ENCODE measurements at places on chromosomes 1 and 21.
A peak's percentile ranks its signal among the peaks of the same experiment; 100 is the strongest.

DNA sequence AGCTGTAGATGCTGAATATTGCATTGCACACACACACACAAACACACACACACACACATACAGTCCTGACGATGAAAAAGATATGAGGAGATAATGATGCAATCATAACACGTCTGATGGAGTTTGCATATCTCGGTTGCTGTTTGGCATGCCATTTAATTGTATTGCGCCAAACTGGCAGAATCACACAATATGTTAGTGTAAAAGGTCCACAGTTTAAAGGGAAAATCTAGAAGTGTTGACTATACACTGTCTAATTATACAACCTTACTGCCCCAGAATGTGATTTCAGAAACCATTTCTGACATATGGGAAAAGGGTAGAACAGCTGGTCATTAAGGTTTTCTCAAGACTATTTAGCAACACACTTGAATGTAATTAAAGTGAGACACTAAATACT, 123.7 kb upstream of the PROX1 start:
- no peak for DNase-seq

DNA sequence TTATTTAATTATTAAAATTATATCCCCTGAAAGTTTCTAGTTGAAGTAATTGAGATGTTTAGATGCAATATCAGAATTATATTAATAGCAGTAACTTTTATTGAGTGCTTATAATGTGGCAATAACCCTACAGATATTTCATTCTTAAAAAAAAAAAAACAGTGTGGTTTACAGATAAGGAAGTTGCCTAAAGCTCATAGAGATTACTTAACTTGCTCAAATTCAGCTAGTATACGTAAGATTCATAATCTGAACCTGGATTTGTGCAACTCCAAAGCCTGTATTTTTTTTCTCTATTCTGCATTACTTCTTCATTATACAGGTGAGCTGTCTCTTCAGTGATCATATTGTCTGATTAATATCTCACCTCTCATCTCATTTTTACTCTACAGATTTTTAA, 156.0 kb upstream of the PTBP2 start:
- no peak for DNase-seq

GRCh38 chr1:45974541-45975269, 157.7 kb downstream of the PIK3R3 start:
- DNase-seq: no peak

- no peak for DNase-seq
Observed at GRCh38 chr1:89487972-89488371, 36.7 kb upstream of the LRRC8B start.

DNA sequence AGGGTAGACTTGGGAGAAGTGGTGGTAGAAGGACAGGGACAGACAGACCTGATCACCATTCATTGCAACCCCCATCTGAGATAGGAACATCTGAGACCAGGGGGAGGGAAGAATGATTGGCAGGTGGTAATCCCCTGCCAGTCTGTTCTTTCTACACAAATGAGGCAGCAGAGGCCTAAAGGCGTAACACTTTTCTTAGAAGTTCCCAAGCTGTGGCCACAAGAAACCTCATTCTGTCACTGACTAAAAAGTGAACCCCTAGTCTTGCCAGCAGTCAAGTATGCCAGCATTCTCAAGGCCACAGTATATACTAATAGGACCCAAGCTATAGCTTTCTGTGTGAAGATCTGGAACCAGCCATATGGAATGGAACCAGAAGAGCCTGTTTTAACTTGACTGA, 638.0 kb downstream of the KCNT2 start:
- no peak for DNase-seq

DNA sequence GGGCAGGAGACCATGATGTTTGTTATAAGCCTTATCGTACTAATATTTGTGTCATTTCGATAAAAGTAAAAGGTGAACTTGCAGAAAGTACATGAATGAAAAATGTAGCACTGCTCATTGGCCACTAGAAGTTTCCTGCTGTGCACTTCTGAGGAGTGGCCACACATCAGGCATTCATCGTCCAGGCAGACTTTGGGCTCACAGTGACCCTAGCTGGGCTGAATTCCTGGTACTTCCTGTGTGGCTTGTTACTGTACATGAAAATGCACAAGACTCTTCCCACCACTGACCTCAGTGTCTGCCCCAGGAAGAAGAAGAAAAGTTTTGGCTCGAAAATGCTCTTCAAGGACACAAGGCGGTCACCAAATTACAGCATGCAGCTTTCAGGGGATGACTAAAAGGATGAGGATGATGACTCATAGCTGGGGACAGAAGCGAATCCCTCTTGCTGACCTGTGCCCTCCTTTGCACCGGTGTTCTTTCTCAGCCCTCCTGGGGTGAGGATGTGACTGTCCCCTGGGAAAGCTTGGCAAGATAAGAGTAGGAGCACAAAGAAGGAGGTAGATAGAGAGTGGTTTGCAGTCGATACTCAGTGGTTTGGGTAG, 252.4 kb upstream of the KAZN start:
- DNase-seq: peak; percentile 21

GRCh38 chr1:184156521-184157393, 105.2 kb downstream of the TSEN15 start:
- DNase-seq: no peak

- no peak for DNase-seq
Observed at GRCh38 chr1:35560256-35561225, 2.9 kb downstream of the NCDN start.

GRCh38 chr1:17125756-17126237, 6.5 kb upstream of the PADI2 start:
- DNase-seq: peak; percentile 81

DNA sequence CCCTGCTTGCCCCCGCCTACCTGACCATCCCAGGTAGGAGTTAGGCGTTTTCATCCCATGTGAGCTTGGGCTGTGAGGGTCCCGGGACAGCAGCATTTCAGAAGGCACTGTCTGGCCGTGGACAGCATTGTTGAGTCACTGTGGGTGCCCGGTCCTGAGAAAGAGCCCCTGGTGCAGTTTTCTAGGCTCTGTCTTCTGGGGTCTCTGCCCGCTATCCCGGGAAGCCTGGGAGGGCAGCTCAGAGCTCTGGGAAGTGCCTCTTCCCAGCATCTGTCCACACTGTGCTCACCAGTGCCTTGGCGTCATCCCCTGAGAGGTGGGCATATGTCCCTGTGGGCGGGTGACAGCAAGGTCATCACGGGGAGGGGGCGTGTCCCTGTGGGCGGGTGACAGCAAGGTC, 11.4 kb upstream of the ZNF669 start:
- DNase-seq: no peak

- DNase-seq: no peak
Observed at GRCh38 chr1:62288224-62288623, 31.0 kb downstream of the KANK4 start.

GRCh38 chr1:115874497-115874896, 33.6 kb upstream of the NHLH2 start:
- no peak for DNase-seq

DNA sequence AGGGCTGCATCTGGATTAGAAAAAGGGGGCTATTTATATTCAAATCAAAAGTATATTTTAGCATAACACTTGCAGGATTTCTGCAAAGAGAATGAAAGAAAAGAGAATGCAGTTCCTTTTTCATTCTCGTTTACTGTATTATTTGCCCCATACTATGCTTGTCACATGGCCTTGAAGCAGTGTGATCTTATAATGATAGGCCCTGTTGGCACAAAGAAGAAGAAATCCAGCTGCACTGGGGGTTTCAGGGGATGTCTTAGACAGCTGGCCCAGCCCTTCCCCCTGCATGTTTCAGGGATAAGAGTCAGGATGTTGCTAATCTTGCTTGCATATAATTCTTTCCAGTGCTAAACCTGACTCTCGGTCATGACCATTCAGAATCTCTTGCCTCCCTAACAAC, 369.5 kb downstream of the SEC16B start:
- no peak for DNase-seq

DNA sequence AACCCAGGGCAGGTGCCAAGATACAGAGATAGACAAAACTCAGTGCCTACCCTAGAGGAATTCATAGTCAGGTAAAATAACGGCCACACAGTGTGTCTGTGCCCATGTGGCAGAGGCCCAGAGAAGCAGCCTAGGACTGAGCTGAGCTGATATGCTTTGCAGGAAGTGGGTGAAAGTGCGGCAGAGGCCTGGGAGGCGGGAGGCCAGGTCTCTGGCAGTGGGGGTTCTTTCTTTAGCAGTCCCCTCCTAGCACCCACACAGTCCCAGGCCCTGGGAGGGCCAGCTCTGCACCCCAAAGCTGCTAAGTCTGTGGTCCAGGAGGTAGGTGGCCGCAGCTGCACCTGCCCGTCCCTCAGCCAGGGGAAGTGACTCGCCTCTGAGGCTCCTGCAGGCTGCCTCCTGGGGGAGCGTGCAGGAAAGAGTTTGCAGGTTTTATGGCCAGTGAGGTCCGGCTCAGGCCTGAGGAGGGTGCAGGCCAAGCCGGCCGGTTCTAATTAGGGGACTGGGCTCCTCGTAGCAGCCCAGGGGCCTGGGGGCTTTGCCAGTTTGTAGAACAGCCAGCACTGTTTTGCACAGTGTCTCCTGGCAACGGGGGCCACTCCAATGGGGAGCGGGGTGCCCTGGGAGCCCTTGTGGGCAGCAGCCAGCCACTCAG, 107.9 kb downstream of the SPSB1 start:
- no peak for DNase-seq

DNA sequence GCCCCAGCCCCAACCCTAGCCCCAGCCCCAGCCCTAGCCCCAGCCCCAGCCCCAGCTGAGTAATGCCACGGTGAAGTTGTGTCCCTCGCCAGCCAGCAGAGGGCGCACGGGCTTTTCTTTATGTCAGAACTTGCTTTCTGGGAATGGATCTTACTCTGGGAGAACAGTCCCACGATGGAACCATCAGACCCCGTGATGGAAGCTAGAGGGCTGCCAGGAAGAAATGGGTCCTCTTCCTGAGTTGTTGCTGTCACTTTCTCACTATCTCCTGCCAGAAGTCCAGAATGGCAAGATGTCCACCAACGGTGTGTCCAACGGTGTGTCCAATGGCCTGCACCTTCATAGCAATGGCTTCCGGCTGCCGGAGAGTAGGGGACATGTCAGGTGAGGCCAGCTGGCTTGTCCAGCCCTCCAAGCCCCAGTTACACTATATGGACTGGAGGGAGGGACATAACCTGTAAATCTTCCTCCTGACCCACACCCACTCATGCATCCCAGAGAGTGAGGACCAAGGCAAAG, 25.1 kb upstream of the TMEM222 start:
- peak; percentile 68 for DNase-seq

DNA sequence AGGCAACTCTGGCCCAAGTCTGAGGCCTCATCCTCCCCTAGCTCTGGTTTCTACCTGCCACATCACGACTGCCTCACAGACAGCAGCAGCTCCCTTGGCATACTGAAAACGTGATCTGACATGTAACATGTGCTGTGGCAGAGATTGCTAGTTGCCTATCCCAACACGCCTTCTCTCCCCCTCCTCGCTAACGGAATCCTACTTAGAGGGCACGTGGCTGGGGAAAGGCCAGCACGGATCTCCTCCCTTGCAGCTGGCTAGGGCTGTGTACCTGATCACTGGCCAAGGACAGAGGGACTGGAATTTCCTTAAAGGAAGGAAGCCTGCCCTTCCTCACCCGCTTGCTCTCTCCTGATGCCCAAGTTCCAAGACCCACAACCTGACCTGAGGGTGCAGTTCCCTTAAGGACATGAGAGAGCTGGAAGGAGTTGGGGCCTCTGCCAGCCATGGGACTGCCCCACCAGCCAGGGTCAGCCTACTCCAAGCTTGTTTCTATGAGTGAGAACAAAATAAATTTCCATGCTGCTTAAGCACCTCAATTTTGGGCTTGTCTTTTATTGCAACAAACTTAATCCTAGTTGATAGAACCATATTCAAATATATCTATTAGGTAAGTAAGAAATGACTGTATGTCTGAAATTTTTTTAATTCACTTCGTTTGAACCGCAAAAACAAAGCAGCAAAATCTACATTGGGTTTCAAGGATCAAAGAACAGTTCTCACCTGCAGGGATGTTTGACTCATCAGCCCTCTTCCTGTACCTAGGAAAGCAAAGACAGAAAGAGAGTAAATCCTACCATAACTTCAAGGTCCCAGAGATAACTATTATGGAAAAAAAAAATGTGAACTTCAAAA, 7.2 kb downstream of the SETD4 start:
- DNase-seq: no peak

- no peak for DNase-seq
Observed at GRCh38 chr1:30359539-30360220, 363.7 kb downstream of the MATN1 start.

- DNase-seq: no peak
Observed at GRCh38 chr21:45833414-45833813, 148.2 kb upstream of the COL6A1 start.

DNA sequence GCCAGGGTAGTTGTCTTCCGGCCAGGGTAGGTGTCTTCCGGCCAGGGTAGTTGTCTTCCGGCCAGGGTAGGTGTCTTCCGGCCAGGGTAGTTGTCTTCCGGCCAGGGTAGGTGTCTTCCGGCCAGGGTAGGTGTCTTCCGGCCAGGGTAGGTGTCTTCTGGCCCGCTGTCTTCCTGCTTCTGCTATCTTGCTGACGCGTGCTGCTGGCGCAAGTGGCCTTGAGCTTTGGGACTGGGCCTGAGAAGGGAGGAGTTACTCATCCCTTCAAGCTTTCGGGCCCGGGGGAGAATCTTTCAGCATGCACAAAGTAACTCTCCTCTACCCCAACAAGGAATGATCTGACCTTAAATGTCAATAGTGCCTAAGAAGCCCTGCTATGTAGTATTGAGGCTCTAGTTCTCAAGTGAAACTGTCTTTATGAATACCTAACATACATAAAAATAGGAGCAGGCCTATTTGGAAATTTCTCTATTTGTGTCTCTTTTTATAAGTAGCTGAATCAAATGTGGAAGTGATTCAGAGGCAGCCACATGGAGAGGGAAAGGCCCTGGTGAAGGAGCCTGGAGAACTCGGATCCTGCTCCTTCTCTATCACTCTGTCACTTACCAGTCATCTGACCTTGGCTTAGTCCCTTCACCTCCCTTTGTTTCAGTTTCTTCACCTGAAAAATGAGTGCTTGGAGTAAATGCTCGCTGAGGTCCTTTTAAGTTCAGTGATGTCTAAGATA, 65.6 kb downstream of the RGL1 start:
- no peak for DNase-seq

GRCh38 chr1:171296897-171297296, 17.1 kb upstream of the FMO4 start:
- DNase-seq: peak; percentile 8

DNA sequence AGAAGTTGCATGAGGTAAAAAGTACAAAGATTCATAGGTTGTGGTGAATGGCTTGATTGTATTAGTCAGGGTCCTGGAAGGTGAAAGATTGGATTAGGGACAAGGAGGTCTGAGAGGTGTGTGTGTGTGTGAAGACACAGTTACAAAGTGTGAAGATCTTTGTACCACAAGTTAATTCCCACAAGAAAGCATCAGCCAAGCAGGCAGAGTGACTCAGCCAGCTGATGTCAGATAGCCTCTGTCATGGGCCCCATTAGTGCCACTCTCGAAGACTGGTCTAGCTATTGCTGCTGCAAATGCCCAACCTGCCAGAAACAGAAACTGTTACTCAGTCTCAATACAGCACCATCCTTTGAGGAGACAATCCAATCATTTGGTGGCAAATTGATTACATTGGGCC, 96.5 kb downstream of the DTL start:
- DNase-seq: no peak

GRCh38 chr1:78003070-78003746, 1.5 kb upstream of the DNAJB4 start:
- DNase-seq: peak; percentile 14

- no peak for DNase-seq
Observed at GRCh38 chr1:226422478-226422877, 14.6 kb upstream of the PARP1 start.

- peak; percentile 49 for DNase-seq
Observed at GRCh38 chr1:215056584-215056983, 26.0 kb upstream of the KCNK2 start.

GRCh38 chr1:20928146-20928545, 141.0 kb upstream of the HP1BP3 start:
- DNase-seq: no peak

- no peak for DNase-seq
Observed at GRCh38 chr1:40308036-40308727, 8.9 kb downstream of the COL9A2 start.
